ENCODE measurements at places on chromosomes 12 and 14. TPM values are rescaled to one million over a fixed set of nuclear protein-coding genes. Genes with fewer than 3 reads are reported as not detected.

The RAB2B gene
- total RNA-seq = 37.1 TPM

The FZD10 gene
- not detected for total RNA-seq

- H3K27me3 ChIP-seq = no peaks in the 10 kb centered on the region
- H3K4me3 ChIP-seq = no peak overlapping the region
- DNase-seq = no peak
- no peaks in the 10 kb centered on the region for H3K36me3 ChIP-seq
These were observed 11.4 kb downstream of the MANSC1 start for GRCh38 chr12:12338527-12339168.

The GALNT9 gene
- 7.4 TPM for total RNA-seq

- no peak overlapping the region for H3K27ac ChIP-seq
- no peak overlapping the region for H3K4me3 ChIP-seq
- no peaks in the 10 kb centered on the region for H3K27me3 ChIP-seq
- DNase-seq = no peak
These were observed 179.3 kb upstream of the ATF7IP start for GRCh38 chr12:14186193-14186502.

GRCh38 chr14:75987201-75987970 lies 1.8 kb downstream of the IFT43 start:
- DNase-seq = no peak
- H3K27ac ChIP-seq = no peak overlapping the region
- no peaks in the 10 kb centered on the region for H3K27me3 ChIP-seq
- H3K4me3 ChIP-seq = no peak overlapping the region

The KLHL33 gene
- 0.04 TPM for total RNA-seq

The C12orf56 gene
- not detected for total RNA-seq

- no peaks in the 10 kb centered on the region for H3K4me1 ChIP-seq
- no peak overlapping the region for H3K4me3 ChIP-seq
- H3K36me3 ChIP-seq = no peaks in the 10 kb centered on the region
- no peaks in the 10 kb centered on the region for H3K27me3 ChIP-seq
- H3K27ac ChIP-seq = no peak overlapping the region
- no peak for DNase-seq
These were observed 292.4 kb upstream of the SEL1L start for GRCh38 chr14:81826081-81826480.

The RABGGTA gene
- 22.2 TPM for total RNA-seq

DNA sequence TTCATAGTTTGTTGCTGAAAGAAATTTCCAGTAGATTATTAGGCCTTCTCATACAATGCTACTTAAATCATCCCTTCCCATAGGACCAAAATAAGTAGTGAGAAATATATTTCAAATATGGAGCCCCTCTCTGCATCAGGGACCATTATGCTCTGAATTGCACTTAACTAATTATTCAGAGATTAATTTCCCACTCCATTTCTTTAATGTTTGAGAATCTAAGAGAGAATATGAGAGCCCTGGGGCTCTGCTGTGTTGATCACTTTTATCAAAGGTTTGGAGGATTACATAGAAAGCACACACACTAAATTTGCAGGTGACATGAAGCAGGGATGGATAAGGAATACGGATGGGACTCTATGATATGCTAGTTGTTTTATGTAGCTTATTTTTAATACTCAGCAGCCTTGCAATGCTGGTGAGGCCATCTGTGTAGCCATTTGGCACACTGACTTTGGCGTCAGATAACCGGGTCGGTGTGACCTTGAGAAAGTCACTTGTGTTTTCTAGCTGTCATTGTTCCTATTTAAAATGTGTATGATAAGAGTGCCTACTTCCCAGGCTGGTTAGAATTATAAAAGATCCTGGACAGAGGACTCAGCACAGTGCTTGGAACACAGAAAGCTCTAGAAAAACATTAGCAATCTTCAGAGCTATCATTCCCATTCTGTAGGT lies 49.9 kb upstream of the FBXO21 start:
- peaks cover 9% of the 10 kb centered on the region for H3K4me1 ChIP-seq
- DNase-seq = no peak
- H3K36me3 ChIP-seq = peaks cover 6% of the 10 kb centered on the region
- H3K27me3 ChIP-seq = no peaks in the 10 kb centered on the region
- H3K4me3 ChIP-seq = no peak overlapping the region

The C12orf54 gene
- total RNA-seq = not detected

DNA sequence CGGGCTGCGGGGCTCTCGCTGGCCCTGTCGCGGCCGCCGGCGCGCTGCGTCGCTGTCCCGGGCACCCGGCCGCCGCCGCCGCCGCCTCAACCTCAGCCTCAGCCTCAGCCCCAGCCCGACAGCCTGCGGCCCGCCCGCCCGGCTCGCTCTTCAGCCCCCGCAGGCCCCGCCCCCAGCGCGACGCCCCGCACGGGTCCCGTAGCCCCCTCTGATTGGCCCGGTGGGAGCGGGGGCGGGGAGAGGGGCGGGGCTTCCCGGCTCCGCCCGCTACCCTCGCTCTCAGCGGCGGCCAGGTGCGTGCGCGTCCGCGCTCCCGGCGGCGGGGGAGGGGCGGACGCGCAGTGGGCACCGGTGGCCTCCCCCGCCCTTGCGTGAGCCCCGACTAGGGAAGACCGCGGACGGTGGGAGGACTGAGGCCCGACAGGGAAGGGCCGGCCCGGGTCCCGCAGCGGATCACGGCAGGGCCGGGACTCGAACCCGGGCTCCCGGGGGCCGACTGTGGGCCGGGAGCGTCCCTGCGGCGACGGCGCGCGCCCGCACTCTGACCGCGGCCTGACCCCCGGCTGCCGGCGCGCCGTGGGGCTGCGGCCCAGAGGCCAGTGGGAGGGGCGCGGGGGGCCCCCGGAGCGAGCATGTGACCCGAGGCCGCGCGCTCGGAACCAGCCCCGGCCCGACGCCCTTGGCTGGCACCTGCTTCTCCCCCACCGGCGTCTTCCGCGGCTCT lies at the start of gene PPP1R13B:
PPP1R13B (minus strand) TSS at position 125 of the 724 bp plus-strand sequence. CDS start 268 bp downstream, outside the sequence.
- DNase-seq = peak; percentile 92
- peaks cover 5% of the 10 kb centered on the region for H3K4me1 ChIP-seq
- peak within 1 kb of the TSS; percentile 70 for H3K4me3 ChIP-seq
- H3K27me3 ChIP-seq = peaks cover 17% of the 10 kb centered on the region
- H3K36me3 ChIP-seq = no peaks in the 10 kb centered on the region

DNA sequence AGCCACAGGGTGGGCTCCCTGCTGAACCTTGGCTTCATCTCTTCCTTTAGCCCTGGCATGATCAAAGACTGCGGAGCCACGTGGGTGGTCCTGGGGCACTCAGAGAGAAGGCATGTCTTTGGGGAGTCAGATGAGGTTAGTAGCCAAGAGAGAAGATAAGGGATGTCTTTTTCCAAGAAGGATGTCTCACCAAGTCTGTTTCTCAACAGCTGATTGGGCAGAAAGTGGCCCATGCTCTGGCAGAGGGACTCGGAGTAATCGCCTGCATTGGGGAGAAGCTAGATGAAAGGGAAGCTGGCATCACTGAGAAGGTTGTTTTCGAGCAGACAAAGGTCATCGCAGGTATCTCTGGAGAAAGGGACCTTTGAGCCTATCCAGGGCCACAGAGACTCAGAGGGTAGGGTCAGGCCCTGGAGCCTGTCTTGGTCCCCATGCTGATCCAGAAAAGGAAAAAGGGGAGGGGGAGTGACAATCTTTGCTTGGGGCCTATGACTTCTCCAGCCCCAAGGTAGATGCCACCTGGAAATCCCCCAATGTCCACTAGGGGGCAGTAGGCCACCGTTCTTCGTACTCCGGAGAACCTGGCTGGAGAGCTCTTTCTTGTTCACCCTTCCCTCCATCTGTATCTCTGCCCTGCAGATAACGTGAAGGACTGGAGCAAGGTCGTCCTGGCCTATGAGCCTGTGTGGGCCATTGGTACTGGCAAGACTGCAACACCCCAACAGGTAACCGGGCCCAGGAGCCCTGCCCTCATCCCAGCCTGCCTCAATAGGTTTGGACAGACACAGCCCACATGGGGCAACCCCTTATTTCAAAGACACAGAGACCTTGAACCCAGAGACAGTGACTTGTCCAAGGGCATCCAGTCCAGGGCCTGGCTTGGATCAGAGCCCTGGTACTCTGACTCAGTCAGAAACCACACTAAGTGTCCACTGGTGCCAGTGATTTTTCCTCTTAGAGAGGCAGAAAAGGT lies 2.0 kb downstream of the TPI1 start:
- H3K27me3 ChIP-seq = no peaks in the 10 kb centered on the region
- peak overlapping the region; percentile 100 for H3K4me3 ChIP-seq
- H3K4me1 ChIP-seq = peaks cover 34% of the 10 kb centered on the region
- H3K36me3 ChIP-seq = peaks cover 46% of the 10 kb centered on the region

DNA sequence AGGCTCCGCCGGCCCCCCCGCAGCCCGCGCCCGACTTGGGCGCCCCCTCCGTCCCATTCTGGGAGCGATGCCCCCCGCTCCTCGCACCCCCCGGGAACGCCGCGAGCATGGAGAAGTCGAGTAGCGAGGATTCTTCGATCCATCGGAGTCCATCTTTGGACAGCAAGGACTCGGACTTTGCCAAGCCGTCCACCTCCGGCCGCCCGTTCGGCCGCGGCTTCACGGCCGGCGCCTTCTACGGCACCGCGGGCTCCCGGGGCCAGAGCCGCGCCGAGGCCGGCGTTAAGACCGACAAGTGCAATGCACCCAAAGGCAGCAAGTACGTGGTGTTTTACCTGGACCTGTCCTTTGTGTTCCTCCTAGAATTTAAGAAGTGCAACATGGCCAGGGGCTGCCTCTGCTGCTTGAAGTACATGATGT lies 123.6 kb downstream of the TSPAN9 start:
- DNase-seq = no peak
- H3K27ac ChIP-seq = no peak overlapping the region
- H3K36me3 ChIP-seq = no peaks in the 10 kb centered on the region
- peaks cover 6% of the 10 kb centered on the region for H3K27me3 ChIP-seq
- peak overlapping the region; percentile 53 for H3K4me3 ChIP-seq
- peaks cover 28% of the 10 kb centered on the region for H3K4me1 ChIP-seq

- DNase-seq = no peak
- peaks cover 43% of the 10 kb centered on the region for H3K4me1 ChIP-seq
- H3K27ac ChIP-seq = peak overlapping the region; percentile 96
- H3K4me3 ChIP-seq = no peak overlapping the region
- H3K27me3 ChIP-seq = no peaks in the 10 kb centered on the region
These were observed 47.1 kb downstream of the NCOR2 start for GRCh38 chr12:124520265-124520701.

DNA sequence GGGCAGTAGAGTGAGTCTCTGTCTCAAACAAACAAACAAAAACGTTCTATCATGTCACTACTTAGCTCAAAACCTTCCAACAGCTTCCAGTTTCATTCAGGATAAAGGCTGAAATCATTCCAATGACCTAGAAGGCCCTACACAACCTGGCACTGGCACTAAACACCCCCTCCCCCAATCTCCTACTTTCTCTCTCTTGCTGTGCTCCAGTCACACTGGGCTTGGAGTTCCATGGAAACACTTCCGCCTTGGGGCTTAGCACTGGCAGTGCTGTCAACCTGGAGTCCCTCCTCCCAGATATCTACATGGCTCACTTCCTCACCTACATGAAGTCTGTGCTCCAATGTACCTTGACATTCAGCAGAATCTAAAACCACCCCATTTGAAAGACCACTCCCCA lies 65.0 kb upstream of the SINHCAF start:
- H3K27ac ChIP-seq = no peak overlapping the region
- no peak overlapping the region for H3K4me3 ChIP-seq
- no peaks in the 10 kb centered on the region for H3K27me3 ChIP-seq
- DNase-seq = no peak

The FOXJ2 gene
- 13.9 TPM for total RNA-seq

GRCh38 chr12:70722584-70723343 lies 85.5 kb upstream of the PTPRB start:
- no peaks in the 10 kb centered on the region for H3K27me3 ChIP-seq
- peaks cover 11% of the 10 kb centered on the region for H3K4me1 ChIP-seq
- DNase-seq = peak; percentile 15

DNA sequence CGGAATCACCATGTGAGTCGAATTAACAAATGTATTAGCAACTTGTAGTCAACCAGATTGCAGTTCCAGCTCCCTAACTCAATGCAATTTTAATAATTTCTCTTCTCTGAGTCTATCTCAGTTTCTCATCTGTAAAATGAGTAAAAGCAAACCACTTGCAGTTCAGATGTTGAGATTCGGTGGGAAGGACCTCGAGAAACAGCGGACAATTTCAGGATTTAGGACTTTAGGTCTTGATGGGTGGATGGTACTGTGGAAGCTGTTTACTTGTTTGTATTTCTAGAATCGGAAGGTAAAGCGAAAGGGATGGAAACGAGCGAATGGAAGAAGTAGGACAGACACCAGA lies 510 bp upstream of the TTC8 start:
- H3K27me3 ChIP-seq = peaks cover 35% of the 10 kb centered on the region
- H3K4me1 ChIP-seq = peaks cover 8% of the 10 kb centered on the region
- no peaks in the 10 kb centered on the region for H3K36me3 ChIP-seq
- peak overlapping the region; percentile 94 for H3K27ac ChIP-seq

DNA sequence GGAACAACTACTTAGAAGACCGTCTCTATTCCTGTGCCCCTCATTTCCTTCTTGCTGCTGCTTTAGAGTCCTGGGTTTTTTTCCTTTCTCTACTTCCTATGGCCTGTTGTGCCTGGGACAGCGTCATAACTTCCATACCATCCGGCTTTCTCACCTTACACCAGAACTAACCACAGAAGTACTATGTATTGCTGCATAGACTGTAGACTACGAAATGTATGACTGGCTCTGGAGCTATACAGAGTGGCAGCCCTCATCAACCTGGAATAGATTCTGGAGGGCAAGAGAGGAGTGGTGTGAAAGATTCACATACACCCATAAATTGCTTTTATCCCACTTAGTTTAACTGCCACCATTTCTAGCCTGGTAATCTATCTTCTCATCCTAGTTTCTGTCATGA lies 16.9 kb upstream of the SRP54 start:
- no peaks in the 10 kb centered on the region for H3K36me3 ChIP-seq
- H3K4me1 ChIP-seq = no peaks in the 10 kb centered on the region
- no peak overlapping the region for H3K27ac ChIP-seq
- DNase-seq = no peak
- no peaks in the 10 kb centered on the region for H3K27me3 ChIP-seq

The TAS2R7 gene
- total RNA-seq = not detected

The CLEC6A gene
- total RNA-seq = not detected

GRCh38 chr12:67441736-67442346 lies 172.7 kb downstream of the CAND1 start:
- H3K36me3 ChIP-seq = no peaks in the 10 kb centered on the region
- H3K4me3 ChIP-seq = no peak overlapping the region
- no peaks in the 10 kb centered on the region for H3K27me3 ChIP-seq

DNA sequence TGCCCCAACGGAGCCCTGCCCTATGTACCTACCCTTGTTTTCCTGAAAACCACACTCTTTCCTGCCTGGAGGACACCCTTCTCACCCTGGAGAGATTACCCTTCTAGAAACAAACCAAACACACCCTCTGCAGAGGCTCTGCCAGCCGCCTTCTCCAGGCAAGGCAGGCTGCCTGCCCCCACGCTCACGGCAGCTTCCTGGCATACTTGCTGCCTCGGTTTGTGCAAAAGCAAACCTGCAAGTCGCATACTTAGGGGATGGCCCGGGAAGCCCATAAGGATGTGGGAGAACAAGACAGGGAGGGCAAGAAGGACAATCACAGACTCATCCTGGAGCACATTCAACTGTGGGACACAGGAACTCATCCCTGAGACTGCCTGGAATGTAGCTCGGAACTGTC lies 154.0 kb upstream of the DIO3 start:
- H3K36me3 ChIP-seq = no peaks in the 10 kb centered on the region
- peaks cover 9% of the 10 kb centered on the region for H3K27me3 ChIP-seq
- DNase-seq = no peak
- no peak overlapping the region for H3K4me3 ChIP-seq
- peaks cover 9% of the 10 kb centered on the region for H3K4me1 ChIP-seq

GRCh38 chr12:121932914-121933521 lies 14.6 kb downstream of the CFAP251 start:
- no peak overlapping the region for H3K4me3 ChIP-seq
- no peaks in the 10 kb centered on the region for H3K36me3 ChIP-seq
- no peak overlapping the region for H3K27ac ChIP-seq
- DNase-seq = no peak
- peaks cover 2% of the 10 kb centered on the region for H3K4me1 ChIP-seq

GRCh38 chr12:12425616-12426015 lies 68.7 kb downstream of the BORCS5 start:
- DNase-seq = no peak
- H3K36me3 ChIP-seq = no peaks in the 10 kb centered on the region
